ENCODE measurements at places on chromosomes 16 and 17.
A peak's percentile ranks its signal among the peaks of the same experiment; 100 is the strongest.

DNA sequence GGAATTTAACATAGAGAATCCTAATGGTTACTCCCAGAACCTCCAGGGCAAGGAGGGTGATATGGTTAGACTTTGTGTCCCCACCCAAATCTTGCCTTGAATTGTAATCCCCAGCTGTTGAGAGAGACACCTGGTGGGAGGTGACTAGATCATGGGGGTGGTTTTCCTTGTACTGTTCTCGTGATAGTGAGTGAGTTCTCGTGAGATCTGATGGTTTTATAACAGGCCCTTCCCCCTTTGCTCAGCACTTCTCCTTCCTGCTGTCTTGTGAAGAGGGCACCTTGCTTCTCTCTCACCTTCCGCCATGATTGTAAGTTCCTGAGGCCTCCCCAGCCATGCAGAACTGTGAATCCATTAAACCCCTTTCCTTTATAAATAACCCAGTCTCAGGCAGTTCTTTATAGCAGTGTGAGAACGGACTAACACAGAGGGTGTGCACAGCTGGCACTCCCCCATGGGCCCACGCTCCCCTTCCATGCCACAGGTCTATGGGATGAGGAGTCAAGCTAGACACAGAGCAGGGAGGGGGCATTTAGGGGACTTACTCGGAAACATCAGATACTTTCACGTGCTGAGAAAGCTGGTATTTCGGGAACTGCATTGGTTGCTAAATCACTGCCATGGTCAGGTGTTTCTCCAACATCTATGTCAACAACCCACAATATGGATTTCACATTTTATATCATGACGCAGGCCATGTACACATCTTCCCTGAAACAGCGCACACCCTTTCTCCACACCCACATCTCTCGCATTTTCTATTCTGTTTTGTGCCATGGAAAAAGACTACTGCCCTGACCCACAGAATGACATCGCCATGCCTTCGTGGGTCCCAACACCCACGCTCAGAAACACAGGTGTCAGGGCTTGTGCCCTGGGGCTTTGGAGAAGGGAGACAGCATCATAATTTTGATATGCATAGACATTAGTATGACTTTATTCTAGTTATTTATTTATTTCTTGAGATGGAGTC is 199.1 kb upstream of the GSE1 start:
- DNase-seq = no peak

- DNase-seq = peak; percentile 72
Measured at GRCh38 chr17:2954898-2955445, 108.4 kb downstream of the OR1D5 start.

- no peak for DNase-seq
Measured at GRCh38 chr16:81532491-81533174, 88.0 kb downstream of the CMIP start.

- DNase-seq = no peak
Measured at GRCh38 chr17:70987867-70988340, 818.6 kb downstream of the KCNJ2 start.

DNA sequence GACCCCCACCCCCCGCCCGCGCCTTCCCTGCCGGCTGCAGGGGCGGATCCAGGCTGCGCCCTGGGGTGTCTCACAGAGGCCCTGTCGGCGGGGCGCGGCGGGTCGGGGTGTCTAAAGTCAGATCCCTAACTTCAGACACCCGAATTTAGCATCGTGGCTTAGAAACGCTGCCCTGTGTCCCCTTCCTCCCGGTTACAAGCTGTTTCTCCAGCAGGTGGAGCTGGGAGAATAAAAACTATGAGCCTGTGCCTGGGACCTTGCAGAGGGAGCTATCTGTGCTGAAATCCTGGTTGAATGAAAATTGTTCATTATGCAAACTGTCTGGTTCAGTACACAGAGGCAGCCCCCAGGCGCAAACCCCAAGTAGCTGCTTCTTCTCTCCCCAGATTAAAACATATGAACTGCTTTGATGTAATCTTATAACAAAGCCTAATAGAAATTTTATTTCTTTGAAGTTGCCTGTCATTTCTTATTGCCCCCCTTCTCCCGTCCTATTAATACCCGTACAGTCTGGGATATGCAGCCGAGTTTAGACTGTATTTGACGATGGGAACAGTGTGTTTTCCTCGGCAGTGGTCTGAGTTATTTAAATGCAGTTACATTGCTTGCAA is 79.0 kb downstream of the RPA1 start:
- peak; percentile 65 for DNase-seq

DNA sequence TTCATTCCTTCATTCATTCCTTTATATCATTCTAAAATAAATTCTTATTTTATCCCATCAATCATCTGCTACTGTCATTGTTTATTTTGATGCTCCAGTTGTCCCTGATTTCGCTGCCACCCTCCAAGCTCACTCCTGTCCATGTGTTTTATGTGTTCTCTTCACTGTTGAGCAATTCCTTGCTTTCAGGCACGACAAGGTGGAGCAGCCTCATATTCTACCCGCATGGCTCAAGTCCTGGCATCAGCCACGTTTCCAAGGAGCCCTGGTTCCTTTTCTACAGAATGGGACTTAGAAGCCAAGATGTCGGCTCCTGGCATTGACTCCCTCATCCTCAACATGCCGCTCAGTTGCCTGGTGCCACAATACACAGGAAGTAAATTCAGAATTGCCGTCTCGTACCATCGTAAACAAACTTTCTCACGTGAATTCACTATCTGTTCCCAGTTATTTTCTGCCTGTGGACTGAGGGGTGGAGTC is 139.0 kb downstream of the RPTOR start:
- no peak for DNase-seq

DNA sequence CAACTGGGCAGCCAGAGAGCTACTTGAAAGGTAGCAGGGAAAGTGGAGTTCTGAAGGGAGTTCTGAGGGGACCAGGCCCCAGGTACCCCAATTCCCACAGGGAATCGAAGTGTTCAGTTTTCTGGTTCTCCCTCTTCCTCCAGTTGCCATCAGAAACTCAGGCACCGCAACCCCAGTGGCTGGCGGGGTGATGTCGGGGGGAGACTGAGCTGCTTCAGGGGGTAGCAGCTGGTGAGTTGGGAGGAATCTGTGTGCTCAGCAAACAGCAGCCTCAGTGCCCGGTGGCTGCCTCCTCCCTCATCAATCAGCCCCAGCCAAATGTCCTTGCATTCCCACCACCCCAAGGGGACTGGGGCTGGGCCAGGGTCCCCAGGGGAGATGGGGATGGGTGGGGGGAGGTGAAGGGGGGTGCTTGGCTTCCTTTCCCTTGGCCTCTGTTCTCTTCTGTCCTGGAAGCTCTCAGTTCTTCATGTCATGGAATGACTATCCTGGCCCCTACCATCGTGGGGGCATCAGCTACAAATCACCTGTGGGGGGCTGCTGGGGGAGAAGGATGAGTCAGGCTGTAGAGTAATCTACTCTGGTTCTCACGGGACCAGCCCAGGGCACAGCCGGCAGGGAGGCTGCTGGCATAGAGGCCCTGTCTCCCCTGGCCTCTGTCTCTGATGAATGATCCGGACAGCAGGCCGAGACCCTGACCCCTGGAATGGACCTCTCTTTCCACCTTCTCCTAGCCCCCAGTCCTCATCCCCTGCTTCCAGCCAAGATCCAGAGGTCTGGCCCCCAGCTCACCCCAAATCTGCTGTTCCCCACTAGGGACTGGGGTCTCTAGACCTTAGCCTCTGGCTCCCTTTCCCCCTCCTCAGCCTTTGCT is 2.6 kb upstream of the DNAH2 start:
- DNase-seq = no peak

DNA sequence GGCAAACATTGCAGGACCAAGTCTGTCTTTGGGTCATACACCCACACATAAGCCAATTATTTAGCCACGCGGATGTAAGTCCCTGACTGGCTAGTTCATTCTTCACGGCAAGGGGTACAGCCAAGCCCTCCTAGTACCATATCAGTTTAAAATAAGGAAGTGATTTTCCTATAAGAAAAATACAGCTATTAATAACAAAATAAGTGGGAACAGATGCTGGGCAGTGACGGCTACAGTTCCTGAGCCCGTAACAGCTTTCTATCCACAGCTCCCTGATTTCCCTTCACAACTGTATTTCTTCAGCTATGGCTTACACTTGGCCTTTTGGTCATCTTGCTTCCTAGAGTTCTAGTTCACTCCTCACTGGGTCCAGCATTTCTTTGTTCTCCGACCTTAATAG is 542.4 kb upstream of the C16orf82 start:
- no peak for DNase-seq
